Activated T-helper 1 cell treated with anti-CD3 and anti-CD28 coated beads, Interleukin-12 subunit alpha, Interleukin-12 subunit beta, Interleukin-2, Interleukin-4 antibody, amounts not matched to agents 30 ng/mL and 10 ng/mL and 1 ng/mL, durations not matched to agents 14 hours and 24 hours and 36 hours (primary cell): ENCODE measurements at places on chromosomes 12 and 14.

DNA sequence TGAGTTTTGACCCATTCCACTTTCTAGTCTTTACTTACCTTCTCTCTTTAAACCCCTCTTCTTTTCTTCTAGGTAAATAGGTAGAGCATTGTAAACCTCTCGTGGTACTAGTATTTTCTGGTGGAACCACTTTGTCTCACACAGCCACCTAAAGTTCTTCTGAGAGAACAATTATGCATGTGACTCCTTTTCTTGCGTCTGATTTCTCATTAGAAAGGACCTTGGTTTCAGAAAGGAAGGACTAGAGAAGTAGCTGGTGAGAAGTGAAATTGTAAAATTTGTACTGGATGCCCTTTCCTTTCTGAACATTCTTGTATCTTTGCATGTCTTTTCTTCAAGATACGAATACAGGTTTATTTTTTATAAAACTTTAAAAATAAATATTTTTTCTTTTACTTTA is 99.0 kb downstream of the NUBPL start:
- DNase-seq = no peak

DNA sequence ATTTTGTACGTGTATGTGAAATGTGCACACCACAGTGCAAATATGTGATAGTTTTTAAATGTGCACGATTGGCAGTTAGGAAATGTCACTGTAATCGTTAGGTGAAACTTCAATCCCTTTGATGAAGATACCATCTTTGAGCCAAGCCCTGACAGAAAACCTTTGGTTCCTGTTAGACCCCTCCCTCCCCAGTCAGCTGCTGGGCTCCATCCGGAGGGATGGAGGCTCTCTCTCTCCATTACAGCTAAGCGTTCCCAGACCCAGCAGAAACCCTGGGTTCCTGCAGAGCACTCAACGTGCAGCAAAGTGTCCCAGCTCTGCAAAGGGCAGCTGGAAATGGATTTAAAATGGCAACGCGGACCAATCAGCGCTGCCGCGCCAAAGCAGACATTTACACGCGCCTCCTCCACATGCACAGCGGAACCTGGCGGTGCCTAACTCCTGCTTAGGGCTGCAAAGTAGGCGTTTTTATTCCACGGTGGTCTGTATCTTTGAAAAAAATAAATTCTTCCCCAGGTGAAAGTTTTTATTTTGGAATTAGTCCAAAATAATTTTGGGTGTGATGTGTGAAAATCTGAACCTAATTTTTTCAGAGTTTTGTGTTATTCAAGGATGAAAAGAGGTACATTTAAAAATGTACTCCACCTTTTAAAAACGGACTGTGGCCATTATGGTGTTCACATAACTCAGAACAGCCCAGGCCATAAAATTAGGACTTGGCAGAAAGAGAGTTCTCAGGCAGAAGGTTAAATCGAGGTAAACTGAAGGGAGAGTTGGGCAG is 1.4 kb upstream of the HMGA2 start:
- no peak for DNase-seq

DNA sequence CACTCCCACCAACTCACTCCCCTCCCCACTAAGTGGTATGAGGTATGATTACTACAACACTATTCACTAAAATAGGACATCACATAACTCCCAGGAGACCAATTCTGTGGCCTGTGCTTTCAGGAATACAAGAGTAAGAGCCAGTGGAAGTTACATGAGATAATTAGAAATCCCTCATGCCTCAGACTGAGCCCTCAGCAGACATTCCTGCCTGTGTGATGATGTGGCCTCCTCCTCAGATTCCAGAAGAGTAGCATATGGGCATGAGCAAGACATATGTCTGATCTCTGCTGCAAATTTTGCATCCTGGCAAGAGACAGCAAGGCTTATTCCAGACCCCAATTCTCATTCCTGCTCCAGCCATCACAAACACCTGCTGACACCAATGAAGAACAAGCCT is 46.0 kb upstream of the BMP4 start:
- no peak for DNase-seq

- DNase-seq = no peak
These were observed 54.4 kb upstream of the MED13L start for GRCh38 chr12:116331876-116332275.

- no peak for DNase-seq
These were observed 855.3 kb downstream of the DIO2 start for GRCh38 chr14:79356040-79356439.

GRCh38 chr12:65694130-65694529 is 130.2 kb upstream of the HMGA2 start:
- DNase-seq = no peak

DNA sequence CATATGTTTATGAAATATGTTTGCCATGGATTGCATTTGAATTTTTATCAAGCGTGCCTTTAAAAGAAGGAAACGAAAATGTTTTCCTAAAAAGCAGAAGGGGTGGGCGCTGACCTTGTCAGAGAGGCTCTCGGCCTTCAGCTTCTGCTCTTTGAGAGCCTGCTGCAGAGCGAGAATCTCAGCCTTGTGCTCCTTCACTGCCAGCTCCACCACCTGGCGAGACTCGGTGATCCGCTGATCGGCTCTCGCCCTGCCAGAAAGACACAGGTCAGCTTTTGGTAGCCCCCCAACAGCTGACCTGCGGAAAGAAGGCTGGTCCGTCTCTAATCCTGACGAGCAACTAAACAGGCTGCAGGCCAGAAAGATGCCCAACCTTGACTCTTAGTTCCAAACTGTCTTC is 62.4 kb downstream of the PRKAB1 start:
- no peak for DNase-seq

- no peak for DNase-seq
These were observed 98.2 kb upstream of the C14orf180 start for GRCh38 chr14:104481323-104481722.

DNA sequence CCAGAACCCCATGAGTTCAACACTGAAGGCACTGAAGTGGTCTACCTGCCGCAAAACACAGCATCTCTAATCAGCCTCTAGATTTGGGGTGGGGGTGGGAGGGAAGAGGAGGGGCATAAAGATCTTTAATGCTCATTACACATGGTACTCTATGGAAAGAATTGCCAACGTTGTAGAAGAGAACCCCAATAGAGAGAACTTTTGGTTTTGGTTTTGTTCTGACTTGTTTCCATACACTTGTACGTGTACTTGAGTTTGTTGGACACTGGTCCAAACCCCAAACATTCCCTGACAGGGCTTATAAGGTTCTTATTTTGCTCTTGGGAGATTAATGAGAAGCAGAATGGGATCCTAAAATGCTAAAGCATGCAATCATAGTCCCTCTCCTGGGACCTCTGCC is 31.0 kb downstream of the GNPTAB start:
- DNase-seq = no peak

DNA sequence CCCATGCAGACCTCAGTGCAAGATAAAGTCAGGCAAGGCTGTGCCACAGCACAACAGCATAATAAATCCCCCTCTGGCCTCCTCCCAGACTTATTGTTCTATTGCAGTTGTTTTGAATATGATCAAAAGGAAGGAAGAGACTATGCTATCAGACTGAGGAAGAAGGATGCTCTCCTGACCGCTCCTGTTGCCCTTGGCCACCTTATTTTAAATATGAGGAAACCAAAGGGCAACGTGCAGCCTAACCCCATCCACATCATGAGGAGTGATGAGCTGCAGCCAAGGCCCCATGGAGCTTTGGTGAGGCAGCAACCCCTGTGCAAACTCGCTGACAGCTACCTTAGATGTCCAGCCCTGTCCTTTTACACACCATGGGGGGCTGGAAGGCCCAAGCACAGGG is 291.7 kb downstream of the ZFP36L1 start:
- DNase-seq = no peak

DNA sequence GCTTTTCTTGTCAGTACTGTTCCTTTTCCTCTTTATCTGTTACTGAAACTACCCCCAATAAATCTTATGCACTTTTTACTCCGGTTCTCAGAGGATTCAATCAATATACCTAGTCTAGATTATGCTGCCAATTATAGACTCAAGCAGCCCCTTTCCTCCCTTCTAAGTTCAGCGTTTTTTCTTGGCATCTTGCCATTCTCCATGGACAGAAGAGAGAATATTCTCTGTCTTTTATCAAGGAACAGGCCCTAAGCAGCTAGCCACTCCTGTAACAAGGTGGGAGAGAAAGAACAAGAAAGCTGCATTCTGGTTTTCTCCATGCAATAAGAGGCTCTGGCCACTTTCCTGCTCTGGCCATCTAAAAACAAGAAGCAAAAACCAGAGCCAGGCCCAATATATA is 263.0 kb upstream of the ALG10 start:
- DNase-seq = no peak

DNA sequence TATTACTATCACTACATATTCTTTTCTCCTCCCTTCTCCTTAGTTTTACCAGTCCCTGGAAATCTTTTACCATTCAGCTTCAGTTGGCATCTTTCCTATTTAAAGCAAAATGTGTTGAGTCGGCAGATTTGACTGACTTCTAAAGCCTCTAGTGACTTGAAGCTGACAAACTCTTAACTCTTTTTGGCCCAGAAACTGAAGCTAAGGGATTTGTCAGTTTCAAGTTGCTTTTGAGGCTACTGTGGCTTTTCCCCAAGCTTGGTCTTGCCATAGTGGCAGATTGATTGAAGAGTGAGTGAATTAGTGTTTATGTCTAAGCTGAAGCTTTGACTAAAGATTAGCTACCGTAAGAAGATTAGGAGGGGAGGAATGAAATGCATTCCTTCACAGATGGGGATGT is 104.0 kb downstream of the ETNK1 start:
- DNase-seq = no peak

DNA sequence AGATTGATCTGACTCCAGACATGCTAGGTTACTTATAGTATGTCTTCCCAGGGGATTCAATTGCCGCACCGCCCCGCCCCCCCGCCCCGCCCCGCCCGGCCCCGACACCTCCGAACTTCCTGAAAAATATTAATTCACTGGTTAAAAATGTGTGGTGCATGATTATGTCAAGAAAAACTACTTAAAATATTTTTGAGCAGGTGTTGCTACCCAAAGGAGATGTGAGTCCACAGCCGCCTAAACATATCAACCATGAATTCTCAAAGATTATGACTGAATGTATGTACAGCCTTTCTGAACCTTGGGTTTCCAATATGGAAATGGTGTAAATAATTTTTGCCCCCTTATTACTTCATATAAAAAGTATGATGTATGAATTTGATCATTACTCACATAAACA is 2.7 kb upstream of the RIMKLB start:
- no peak for DNase-seq

DNA sequence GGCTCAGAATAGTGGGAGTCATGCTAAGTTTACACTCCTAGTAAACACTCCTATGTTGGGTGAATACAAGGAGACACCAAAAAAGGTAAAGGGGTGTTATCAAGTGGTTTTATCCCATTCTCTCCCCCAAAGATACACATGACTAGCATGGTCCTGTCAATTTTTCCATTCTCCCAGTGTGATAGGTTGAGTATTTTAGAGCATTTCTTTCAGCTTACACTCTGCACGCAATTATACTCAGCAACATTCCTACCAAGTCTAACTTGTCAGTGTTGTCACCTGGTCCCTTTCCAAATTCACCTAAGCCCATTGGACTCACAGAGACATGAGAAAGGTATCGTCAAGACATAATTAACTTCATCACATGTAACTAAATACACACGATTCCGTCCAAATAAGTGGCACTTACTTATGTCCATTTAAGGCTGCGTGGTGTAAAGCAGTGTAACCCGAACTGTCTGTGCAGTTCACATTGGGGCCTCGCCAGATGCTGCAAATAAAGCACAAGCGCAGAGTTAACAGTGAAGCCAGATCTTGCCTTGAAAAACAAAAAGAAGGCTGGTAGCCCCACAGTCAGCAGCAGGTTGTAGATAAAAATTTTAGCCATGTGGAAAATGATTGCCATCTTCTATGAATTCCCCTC is 159.7 kb downstream of the ANKS1B start:
- DNase-seq = no peak

DNA sequence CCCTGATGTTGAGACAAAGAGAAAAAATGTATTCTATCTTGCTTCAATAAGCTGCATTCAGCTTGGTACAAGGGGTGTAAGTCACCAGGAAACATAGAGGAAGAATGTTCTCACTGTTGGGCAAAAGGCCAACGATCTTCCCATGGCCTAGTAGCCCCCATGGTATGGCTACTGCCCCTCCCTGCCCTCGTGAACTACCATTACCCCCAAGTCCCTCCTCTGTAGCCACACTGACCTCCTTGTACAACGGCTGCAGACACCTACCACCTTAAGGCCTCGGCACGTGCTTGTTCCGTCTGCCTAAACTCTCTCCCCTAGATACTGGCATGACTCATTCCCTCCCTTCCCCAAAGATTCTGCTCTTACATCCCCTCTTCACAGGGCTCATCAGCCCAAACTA is 81.9 kb upstream of the ANO2 start:
- DNase-seq = no peak

- peak; percentile 19 for DNase-seq
These were observed 74.7 kb downstream of the NOC4L start for GRCh38 chr12:132218915-132219314.

- DNase-seq = no peak
These were observed 866 bp downstream of the KRT79 start for GRCh38 chr12:52832985-52833905.

DNA sequence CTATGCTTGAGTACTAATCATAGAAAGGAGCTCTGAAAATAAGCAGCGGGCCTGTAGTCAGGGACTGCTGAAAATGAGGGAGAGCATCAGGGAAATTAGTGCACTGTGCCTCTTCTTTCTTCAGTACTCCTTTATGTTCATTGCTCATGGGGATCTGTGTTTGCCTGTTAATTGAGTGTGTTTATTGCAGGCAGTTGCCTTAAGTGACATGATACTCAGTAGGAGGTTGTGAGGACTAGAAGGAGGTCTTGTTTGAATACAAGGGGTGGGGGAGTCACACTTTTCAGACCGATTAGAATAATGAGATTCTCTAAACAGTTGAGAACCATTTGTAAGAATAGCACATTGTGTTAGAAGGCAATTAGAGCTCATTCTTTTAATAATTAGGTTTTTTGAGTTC is 102.6 kb upstream of the SLCO1C1 start:
- no peak for DNase-seq

DNA sequence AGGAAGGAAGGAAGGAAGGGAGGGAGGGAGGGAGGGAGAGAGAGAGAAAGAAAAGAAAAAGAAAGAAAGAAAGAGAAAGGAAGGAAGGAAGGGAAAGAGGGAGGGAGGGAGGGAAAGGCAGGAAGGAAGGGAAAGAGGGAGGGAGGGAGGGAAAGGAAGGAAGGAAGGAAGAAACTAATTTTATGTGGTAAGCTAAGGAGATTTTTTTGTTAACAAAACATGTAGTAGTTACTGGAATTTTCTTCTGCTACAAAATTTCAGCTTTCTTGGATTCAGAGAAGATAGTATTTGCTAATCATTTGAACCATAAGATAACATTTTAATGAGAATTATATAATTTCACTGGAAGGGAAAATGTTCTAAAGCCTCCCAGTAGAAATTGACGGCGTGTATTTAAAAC is 437.8 kb upstream of the DCN start:
- DNase-seq = no peak
